ENCODE measurements at places on chromosomes 3 and 15.

- DNase-seq = no peak
Measured at GRCh38 chr3:182215881-182216280, 504.2 kb downstream of the SOX2 start.

DNA sequence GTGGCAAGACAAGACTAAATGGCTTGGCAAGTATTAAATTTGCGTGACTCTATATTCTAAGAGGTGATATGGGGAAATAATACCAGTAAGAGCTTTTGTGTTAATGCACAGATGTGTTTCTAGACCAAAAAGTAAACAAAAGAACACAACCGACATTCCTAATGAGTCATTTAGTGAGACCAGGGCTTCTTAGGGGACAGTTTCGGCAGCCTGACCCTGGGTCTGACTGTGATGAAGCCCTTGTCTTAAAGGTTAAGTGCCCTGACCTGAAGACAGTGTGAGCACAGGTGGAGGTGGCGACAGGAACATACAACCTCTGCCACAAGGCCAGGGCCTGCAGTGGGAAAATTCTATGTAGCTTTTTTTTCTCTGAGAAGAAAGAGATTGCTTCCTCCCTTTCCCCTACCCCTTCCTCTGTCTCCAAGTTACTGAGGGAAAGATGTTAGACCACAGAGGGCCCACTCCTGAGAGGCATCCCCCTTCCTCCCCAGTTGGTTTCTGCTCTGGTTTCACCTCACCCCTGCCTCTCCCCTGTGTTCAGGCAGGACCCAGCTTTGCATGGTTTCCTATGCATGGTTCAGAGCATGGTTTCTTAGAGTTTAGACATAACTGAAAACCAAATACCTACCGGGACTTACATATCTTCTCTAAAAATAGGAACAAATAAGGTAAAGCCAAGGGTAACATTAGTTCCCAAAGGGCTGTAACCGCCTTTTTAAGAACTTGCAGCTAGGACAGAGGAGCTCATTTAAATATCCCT, 24.8 kb upstream of the CMTM7 start:
- no peak for DNase-seq

- no peak for DNase-seq
Measured at GRCh38 chr15:46080016-46080415, 445.2 kb downstream of the SQOR start.

DNA sequence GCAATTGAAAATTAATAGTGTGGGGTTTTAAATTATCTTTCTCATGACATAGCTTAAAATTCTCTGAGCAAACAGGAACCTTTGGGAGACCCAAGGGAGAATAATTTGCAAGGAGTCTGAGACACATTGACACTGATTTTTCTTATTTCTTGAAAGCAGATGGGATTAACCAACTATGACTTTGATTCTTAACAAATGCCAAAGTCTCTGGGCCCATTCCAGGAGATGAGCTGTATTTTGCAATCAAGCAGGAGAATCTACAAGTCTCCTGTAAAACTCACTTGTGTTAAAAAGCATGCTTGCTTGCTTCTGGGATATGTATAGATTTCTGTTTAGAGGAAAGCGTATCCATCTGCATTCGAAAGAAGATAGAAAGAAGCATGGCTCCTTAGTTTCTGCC, 71.3 kb upstream of the STT3B start:
- DNase-seq = no peak

DNA sequence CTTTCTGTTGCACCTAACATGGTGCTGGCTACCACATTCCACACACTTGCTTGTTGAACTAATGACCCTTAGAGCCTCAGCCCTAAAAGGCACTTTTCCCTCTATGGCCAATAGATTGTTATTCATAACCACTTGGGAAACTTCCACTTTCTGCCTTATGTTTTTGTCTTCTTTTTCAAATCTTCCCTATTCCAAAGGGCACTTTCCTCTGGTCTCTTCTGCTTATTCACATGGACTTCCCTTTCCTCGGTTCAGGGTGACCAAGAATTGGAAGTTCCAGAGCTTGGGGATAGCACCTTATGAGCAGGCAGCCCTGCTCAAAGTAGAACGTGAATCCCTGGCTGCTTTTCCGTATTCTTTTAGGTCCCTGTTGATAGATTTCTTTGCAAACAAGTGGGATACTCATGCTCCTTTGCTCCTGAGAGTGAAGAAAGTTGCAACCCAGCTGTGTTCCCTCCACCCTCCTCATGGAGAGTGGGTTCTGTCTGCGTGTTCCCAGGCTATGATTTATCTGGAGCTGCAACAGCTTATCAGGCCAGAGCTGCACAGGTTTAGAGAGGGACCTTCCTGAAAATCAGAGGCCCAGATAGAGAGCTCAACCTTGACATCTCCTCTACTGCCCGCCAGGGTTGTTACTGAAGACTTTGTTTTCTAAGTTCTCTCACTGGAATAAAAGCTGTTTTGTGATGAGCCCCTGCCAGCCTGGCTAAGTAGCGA, 58.8 kb upstream of the MYZAP start:
- DNase-seq = no peak

DNA sequence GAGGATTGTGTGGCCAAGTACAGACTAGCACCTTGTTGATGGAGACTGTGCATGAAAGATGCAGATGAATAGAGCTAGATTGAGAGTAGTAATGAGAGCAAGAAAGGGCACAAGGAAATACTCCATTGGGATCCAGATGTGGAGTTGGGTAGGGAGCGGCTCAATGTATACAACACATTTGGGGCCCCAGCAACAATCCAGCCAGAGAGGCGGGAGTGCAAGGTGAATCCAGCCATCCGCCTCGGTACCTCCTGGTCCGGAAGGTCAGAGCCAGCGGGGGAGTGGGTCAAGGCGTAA, 9.0 kb downstream of the ISL2 start:
- DNase-seq = no peak

- no peak for DNase-seq
Measured at GRCh38 chr15:67731112-67731721, 94.1 kb upstream of the SKOR1 start.

GRCh38 chr3:36909666-36910065, 35.2 kb downstream of the TRANK1 start:
- no peak for DNase-seq

Measured in HTR-8/SVneo (cell line).